ENCODE measurements at places on chromosomes 6 and 20. TPM values are rescaled to one million over a fixed set of nuclear protein-coding genes. Genes with fewer than 3 reads are reported as not detected.

SENP6 gene
- 99.0 TPM for total RNA-seq

SIGLEC1 gene
- not detected for total RNA-seq

LIME1 gene
- total RNA-seq, result 1.1 TPM

NNAT gene
- 16.8 TPM for total RNA-seq

C20orf144 gene
- total RNA-seq, result not detected

DEFB128 gene
- not detected for total RNA-seq

NOL4L gene
- total RNA-seq, result 39.0 TPM

TMEM244 gene
- not detected for total RNA-seq

PKIB gene
- 46.0 TPM for total RNA-seq

CCR6 gene
- total RNA-seq, result not detected

OGFRL1 gene
- total RNA-seq, result 6.3 TPM

KCNG1 gene
- total RNA-seq, result 84.4 TPM

ARG1 gene
- total RNA-seq, result not detected

COX4I2 gene
- not detected for total RNA-seq

SLCO4A1 gene
- total RNA-seq, result 1.6 TPM

OR12D3 gene
- total RNA-seq, result not detected

LRRC73 gene
- total RNA-seq, result 1.0 TPM

PRDM13 gene
- 0.07 TPM for total RNA-seq

SLC44A4 gene
- 0.56 TPM for total RNA-seq

OR2H2 gene
- total RNA-seq, result not detected

MOG gene
- total RNA-seq, result 0.45 TPM

FAXC gene
- 8.8 TPM for total RNA-seq

PTK7 gene
- 167 TPM for total RNA-seq

RAB5IF gene
- total RNA-seq, result 93.8 TPM

MUC22 gene
- not detected for total RNA-seq

GHRH gene
- total RNA-seq, result not detected

PRIM2 gene
- 39.5 TPM for total RNA-seq

SOBP gene
- total RNA-seq, result 2.5 TPM

NKX2-4 gene
- not detected for total RNA-seq

SAMD3 gene
- total RNA-seq, result 43.4 TPM

LTA gene
- not detected for total RNA-seq

TAP1 gene
- total RNA-seq, result 2.6 TPM

VGLL2 gene
- total RNA-seq, result not detected

PDE10A gene
- 27.8 TPM for total RNA-seq

SCP2D1 gene
- not detected for total RNA-seq

C20orf202 gene
- total RNA-seq, result not detected

HLA-DQB1 gene
- total RNA-seq, result 11.1 TPM

ABHD16B gene
- not detected for total RNA-seq

IPCEF1 gene
- total RNA-seq, result 2.8 TPM

CDH4 gene
- total RNA-seq, result 1.5 TPM

SNAP25 gene
- not detected for total RNA-seq

KHDRBS2 gene
- total RNA-seq, result 7.2 TPM

PTK6 gene
- total RNA-seq, result 0.22 TPM

HDGFL1 gene
- total RNA-seq, result not detected
